Large intestine (tissue), 12 donors: ENCODE measurements at places on chromosomes 2 and 18. TPM values are rescaled to one million over a fixed set of nuclear protein-coding genes. Genes with fewer than 3 reads are reported as not detected.

DNA sequence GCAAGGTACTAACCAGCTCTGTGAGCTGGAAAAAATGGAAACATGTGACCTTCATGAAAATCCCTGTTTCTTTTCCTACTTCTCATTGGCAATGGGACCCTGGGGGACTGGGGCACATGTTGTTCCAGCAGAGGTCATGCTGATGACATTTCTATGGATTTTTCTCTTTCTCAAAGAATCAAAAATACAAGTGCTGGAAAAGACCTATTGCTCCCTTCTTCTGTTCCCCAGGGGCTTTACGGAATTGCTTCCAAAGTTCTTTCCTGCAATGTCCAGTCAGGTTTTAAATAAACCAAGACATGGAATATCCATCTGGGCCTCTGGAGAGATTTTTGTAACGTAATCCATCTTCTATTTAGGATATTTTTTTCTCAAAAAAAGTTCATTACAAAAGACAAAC lies 1006.1 kb upstream of the CELF4 start:
- no peak for DNase-seq

- DNase-seq: no peak
Measured at GRCh38 chr2:139992078-139992477, 1211.9 kb upstream of the NXPH2 start.

GRCh38 chr18:55124078-55124763 lies 165.0 kb upstream of the CCDC68 start:
- peak; percentile 14 for DNase-seq

DNA sequence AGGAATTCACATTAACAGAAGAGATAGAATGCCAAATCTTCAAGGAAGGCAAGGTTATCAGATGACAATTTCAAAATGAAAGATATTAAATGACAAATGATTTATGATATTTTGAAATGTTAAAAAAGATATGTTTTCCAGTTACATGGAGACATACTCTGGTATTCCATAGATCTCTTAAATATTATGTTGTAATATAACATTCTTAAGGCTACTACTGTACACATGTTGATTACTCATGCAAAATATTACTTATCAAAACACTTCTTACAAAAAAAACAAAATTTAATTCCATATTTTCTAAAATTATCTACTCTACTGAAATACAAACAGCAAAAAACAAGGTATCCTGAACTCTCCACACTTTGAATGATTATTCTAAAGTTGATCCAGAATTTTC lies 22.9 kb downstream of the RTTN start:
- no peak for DNase-seq

Gene STPG4
- polyA plus RNA-seq: 0.18 TPM

DNA sequence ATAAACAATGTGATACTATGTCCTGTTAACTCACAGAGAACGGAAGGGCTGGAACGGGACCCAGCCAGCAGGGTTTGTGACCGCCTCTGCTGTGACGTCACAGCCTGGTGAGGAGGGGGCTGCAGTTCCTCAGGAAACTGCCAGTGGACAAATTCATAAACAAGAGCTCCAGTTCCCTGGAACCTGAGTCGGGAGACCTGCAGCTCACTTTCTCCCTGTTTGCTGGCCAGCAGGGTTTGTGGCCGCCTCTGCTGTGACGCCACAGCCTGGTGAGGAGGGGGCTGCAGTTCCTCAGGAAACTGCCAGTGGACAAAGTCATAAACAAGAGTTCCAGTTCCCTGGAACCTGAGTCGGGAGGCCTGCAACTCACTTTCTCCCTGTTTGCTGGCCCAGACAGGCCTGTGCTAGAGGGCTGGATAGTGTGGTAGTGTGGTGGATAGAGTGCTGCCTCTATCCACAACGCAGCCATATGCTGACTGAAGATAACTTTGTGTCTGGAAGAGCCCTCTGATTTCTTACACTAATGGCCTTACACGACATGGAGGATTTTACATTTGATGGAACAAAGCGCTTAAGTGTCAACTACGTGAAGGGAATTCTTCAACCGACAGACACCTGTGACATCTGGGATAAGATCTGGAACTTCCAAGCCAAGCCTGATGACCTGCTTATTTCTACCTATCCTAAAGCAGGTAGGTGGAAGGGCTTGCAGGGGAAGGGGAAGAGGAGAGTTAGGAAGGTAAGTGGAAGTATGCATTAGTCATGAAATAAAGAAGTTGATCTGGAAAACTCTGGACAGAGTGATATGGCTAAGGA lies at the start of gene SULT1C4:
Gene SULT1C4 (plus strand): TSS at position 140 of the 816 bp plus-strand sequence. CDS start 384 bp downstream, at position 524.
- DNase-seq: peak; percentile 78

GRCh38 chr2:233098618-233099017 lies 38.5 kb downstream of the INPP5D start:
- DNase-seq: no peak

DNA sequence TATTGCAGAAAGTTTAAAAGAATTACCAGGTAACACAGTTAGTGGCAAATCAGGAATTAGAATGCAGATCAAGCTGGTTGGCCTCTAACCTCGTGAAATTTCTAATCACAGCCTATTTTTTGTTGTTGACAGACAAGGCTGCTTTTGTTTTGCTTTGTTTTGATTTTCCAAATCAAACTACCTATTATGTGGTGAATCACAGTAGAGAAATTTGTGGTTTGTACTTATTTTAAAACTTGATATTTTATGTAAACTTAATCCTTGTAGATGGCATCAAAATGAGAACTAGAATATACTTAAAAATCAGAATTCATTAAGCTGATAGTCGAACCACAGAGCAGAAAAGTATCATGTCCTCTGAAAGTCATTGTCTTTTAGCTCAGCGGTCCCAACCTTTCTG lies 258.1 kb downstream of the CTNNA2 start:
- DNase-seq: no peak

Gene RGPD4
- 0.01 TPM for polyA plus RNA-seq

- DNase-seq: no peak
Measured at GRCh38 chr2:68431316-68431972, 35.6 kb downstream of the FBXO48 start.

- no peak for DNase-seq
Measured at GRCh38 chr2:219210886-219211362, 4.3 kb downstream of the ZFAND2B start.

Gene IL1R2
- 0.67 TPM for polyA plus RNA-seq

Gene PPP1R1C
- 3.3 TPM for polyA plus RNA-seq

GRCh38 chr2:172084395-172084644 lies 987 bp upstream of the DLX1 start:
- no peak for DNase-seq

DNA sequence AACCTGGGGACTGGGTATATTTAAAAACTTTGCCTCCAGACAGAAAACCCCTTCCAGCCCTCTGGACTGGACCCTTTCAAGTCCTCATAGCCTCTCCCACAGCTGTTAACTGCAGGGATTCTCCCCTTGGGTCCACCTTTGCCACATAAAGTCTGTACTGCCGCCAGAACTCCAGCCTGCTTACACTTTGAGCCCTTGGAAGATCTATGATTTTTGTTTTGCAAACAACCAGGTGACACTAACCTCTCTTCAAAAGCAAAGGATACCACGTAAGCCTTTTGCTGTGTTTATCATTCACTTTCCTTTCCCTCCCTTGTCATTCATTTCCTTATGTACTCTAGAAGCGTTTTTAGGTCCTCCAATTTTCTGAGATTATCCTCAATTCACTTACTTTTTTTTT lies 4.1 kb upstream of the AGXT start:
- DNase-seq: no peak

DNA sequence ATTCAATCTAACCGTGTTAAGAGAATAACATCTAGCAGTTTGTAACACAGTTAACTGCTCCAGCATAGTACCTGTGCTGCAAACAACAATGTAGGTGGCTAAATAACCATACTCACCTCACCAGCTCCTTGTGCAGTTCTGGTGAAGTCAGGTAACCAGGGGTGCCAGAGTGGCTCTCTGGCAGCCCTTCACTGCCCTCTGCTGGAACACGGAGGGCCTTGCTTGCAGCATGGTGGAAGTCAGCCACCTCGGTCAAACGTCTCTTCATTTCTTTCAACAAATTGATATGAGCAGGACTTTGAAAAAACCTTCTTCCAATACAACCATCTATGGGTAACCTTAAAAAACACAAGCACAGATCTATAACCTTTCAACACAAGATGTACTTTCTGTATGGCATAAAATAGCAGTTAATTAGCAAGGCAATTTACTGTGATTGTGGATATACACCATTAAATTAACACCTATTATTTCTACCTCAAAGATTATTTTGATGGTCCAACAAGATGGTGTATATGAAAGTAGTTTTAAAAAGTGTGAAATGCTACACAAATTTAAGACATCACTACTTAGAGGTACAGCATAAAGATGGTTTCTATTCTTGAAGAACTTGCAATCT lies 56.6 kb downstream of the EPG5 start:
- peak; percentile 9 for DNase-seq

GRCh38 chr2:162636206-162636728 lies 202.3 kb downstream of the KCNH7 start:
- DNase-seq: no peak

Gene FAM237A
- not detected for polyA plus RNA-seq

DNA sequence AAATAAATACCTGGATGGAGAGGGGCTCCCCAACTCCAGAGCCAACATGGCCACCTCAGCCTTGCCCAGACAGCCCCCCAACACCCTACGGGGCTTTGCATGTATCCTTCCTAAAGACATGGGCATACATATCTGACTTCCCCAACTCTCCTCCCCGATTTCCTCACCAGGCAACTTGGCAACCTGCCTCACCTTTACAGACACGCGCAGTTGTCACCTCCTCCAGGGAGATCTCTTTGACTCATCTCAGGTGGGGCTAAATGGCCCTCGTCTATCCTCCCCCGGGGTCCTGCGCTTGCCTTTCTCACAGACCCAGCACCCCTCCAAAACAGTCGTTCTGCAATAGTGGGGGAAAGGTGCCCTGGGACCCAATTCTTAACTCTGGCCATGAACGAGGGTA lies 10.6 kb upstream of the BIN1 start:
- no peak for DNase-seq

DNA sequence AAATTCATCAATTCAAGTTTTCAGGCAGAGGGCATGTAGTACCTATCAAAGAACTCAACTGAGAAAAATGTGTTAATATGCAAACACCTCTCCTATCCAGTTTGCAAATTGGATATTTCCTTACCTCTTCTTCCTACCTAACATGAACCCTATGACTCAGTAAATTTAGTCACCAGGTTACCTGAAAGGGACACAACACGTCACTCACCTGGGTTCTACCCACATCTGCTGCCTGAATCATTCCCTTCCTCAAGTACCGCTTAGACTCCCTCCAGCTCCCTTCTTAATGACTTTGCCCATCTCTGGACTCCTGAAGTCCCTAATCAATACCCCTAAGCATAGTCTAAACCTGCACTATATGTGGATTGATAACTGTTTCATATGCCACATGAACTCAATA lies 10.4 kb downstream of the ANKRD44 start:
- no peak for DNase-seq

- peak; percentile 74 for DNase-seq
Measured at GRCh38 chr18:7038330-7038851, 79.2 kb downstream of the LAMA1 start.

DNA sequence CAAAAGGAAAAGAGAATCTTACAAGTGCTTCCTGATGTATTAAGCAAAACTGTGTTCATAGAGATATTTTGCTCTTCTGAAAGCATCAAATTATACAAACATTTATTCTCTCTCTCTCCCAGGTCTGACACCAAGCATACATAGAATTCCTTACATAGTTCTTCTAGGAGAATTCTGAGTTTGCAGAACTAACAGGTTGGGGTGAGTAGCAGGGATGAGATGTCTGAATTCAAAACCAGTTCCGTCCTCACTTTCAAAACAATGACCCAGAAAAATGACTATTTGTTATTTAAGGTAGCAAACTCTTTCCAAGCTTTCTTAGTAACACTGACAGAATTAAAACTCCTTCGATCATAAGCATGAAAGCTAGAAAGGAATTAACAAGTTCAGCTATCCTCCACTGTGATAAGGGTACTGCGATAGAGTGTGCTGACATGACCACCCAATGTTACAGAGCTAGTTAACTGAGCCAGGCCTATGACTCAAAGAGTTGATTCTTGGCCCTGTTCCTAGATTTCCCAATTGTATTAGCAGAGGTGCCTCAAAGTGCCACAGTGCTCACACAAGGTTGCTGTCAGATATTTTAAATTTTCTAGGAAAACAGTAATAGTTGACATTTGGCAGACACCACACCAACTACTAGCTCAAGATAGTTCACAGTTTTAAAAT lies 85.8 kb upstream of the SETBP1 start:
- DNase-seq: no peak

GRCh38 chr2:74567881-74568280 lies 13.4 kb downstream of the DOK1 start:
- no peak for DNase-seq

GRCh38 chr2:118095610-118096009 lies 7.3 kb downstream of the INSIG2 start:
- no peak for DNase-seq

- DNase-seq: peak; percentile 53
Measured at GRCh38 chr2:6068429-6068828, 376.2 kb downstream of the SOX11 start.

Gene RAD51AP2
- polyA plus RNA-seq: 0.06 TPM

Gene CIB4
- polyA plus RNA-seq: 0.21 TPM

GRCh38 chr2:233265899-233266431 lies 14.5 kb downstream of the ATG16L1 start:
- DNase-seq: no peak

- no peak for DNase-seq
Measured at GRCh38 chr2:85330839-85331636, 3.2 kb upstream of the TGOLN2 start.

GRCh38 chr2:62524293-62524941 lies 18.4 kb upstream of the TMEM17 start:
- no peak for DNase-seq

Gene RABL2A
- polyA plus RNA-seq: 35.8 TPM

- no peak for DNase-seq
Measured at GRCh38 chr2:112529757-112530156, 12.5 kb upstream of the POLR1B start.

Gene XDH
- polyA plus RNA-seq: 138 TPM

DNA sequence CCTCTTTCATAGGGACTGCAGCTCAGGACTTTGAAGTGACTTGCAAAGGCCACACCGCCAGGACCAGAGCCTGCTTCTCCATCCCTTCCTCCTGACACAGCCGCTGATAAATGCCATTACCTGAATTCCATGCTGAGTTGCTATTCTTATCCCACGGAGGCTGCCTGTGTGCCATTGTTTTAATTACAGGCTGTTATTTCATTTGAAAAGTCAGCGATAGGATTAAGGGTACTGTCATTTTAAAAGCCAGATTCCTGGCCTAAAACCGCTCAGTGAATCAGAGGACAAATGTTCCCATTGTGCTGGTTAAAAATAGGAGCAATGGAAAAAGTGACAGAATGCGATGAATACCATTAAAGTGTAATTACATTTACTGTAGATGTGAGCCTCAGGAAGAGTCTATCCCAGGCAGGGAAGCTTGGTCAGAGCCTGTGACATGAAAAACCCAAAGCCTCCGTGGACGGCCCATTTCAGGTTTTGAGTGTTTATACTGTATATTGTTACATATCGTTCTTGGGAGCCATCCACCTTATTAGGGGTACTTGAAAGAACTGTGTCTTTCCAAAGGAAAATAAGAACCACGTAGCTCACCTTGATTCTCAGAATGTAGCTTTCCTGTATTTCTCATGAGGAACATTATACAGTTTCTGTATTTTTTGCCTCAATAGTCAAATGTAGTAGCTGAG lies 41.3 kb downstream of the PDCL3 start:
- DNase-seq: no peak

Gene STK16
- polyA plus RNA-seq: 36.2 TPM

GRCh38 chr2:32496662-32497061 lies 131.2 kb upstream of the TTC27 start:
- DNase-seq: no peak

Gene GCG
- polyA plus RNA-seq: 83.8 TPM

Gene RNU2-63P
- not detected for polyA plus RNA-seq
